ENCODE measurements at places on chromosomes 2 and 18. TPM values are rescaled to one million over a fixed set of nuclear protein-coding genes. Genes with fewer than 3 reads are reported as not detected.

GKN1 gene
- not detected for polyA plus RNA-seq

DNA sequence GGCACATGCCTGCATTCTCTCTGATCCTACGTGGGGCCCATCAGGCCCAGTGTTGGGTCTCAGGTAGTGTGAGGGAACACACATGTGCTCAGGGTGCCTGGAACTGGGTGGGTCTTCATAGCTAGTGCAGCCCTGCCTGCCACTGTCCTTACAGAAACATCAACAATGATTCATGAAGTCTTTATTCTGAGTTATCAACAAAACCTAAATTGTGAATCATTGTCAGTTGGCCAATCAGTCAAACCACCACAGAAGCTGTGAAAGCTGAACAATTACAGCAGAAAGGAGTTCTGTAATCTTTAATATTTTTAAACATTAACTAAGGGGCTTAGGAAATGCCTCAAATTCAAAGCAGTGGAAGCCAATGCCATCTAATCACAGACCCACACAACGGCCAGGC is 82.8 kb upstream of the ZNF521 start:
- DNase-seq, result no peak

DNA sequence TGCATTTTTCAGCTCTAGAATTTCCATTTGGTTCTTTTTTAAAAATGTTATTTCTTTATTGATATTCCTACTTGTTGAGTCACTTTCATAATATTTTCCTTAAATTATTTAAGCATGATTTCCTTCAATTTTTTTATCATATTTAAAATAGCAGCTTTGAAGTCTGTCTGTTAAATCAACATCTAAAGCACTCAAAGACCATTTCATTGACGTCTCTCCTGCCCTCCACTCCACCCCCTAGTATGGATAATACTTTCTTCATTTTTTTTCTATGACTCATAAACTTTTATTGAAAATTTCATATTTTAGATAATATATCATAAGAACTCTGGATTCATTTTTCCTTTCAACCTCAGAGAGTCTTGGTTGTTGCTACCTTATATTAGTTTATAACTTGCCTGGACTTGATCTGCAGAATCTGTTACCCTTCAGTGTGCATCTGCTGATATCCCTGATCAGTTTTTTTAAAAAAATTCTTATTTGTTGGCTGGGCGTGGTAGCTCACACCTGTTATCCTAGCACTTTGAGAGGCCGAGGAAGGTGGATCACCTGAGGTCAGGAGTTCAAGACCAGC is 59.0 kb upstream of the ZNF396 start:
- DNase-seq, result no peak

- no peak for DNase-seq
Observed at GRCh38 chr18:3305354-3305762, 43.4 kb downstream of the MYL12B start.

DNA sequence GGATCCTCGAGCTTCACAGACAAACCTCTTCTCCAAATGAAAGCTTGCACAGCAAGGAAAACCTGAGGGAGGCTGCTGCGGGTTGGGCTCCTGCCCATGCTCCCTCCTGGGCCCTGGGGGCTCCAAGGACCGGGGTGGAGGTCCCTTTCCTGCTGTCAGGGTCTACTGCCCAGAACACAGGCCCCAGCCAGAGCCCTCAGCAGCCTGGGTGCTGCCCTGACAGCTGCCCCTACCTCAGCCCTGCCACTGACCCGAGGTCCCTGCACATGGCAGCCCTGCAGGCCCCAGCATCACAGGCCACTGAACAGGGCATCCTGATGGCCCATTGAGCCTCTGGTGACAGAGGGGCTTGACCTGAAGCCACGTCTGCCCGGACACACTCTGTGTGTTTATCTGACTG is 41.0 kb downstream of the CROCC2 start:
- DNase-seq, result no peak

- no peak for DNase-seq
Observed at GRCh38 chr2:206521612-206522011, 78.3 kb downstream of the ADAM23 start.

DNA sequence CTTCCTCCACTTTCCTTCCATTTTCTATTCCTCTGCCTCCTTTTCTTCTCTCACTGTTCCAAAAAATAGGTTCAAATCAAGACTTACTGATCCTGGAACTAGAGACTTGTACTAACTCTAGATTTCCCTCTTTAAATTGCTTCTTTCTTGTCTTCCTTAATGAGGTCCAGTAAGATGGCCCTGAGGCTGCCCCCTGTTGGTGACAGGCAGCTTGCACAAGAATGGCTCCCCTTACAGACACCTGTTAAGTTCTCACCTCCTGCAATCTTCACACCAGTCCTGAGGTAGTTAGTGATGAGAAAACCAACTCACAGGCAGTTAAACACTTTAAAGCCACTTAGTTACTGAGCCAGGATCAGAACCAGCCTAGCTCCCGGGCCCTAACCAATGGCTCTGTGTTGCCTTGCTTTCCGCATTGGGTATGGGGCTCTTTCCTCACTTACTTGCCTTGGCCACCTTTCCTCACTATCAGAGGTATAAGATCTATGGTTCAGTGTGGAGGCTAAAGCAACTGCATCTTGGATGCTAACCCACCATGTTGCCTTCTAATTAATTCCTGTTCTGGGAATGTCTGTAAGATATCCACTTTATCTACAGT is 130.6 kb downstream of the AKAIN1 start:
- DNase-seq, result no peak

DNA sequence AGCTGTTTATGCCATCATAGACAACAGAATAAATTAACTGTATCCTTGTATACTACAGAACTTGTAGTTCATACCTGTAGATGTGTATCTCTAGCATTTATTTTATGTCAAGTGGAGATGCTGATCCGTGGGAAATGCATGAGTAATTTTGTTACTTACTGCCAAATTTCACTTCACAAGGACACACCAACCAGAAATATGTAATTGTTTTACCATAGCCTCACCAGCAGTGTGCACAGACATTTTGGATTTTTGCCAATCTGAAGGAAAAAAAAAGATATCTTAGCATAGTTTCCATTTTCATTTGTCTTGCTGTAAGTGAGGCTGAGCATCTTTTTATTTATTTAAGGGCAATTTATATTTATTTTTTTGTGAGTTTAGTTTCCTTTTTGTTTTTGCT is 265.1 kb upstream of the OSR1 start:
- no peak for DNase-seq

Data from renal pelvis (tissue), 12 donors.